Lung (tissue), 17 donors: ENCODE measurements at places on chromosomes 7 and 10. TPM values are rescaled to one million over a fixed set of nuclear protein-coding genes. Genes with fewer than 3 reads are reported as not detected.

The CRPPA gene
- 8.6 TPM for total RNA-seq

The MSMB gene
- total RNA-seq: 0.64 TPM

GRCh38 chr10:46310851-46311250 lies 24.1 kb downstream of the ANTXRL start:
- H3K27ac ChIP-seq: no peak overlapping the region
- no peaks in the 10 kb centered on the region for H3K27me3 ChIP-seq
- H3K4me3 ChIP-seq: no peak overlapping the region
- H3K36me3 ChIP-seq: no peaks in the 10 kb centered on the region
- peaks cover 1% of the 10 kb centered on the region for H3K4me1 ChIP-seq

The ANKRD1 gene
- total RNA-seq: 5.7 TPM

DNA sequence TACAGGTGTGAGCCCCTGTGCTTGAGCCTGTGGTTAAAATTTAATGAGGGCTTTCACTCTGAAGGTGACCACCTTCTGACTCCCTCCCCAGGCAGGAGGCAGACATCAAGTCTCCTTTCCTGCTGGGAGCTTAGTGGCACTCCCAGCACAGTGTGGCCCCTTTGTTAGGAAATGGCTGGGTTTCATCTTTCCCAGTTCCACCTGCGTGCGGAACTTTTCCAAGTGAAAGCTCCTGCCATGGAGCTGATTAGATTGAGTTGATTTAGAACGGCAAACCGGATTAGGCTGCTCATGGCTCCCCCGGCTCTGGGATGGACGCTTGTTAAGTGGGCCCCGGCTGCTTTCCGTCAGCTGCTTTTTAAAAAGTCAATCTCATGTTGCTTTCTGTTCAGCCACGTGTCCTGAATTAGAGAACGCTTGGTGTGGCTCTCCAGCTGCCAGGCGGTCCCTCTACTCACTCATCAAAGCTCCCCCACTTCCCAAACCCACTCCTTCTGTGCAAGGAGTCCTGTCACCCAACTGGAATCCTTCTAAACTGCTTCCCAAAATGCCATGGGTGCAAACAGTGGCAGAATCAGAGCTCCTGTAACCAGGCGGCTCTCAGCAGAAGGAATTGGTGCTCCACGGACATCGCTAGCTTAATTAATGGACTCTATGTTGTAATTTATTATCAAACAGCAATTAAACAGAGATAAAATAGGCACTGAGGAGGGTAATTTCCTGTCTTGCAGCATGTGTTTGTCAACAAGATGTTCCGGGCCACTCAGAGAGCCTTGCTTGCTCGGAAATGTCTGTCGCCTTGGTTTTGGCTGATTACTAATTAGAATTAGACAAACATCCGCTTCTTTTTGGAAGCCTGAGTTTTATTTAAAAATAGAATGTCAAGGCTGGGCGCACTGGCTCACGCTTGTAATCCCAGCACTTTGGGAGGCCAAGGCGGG lies 551.2 kb downstream of the GALNT17 start:
- H3K4me3 ChIP-seq: no peak overlapping the region
- no peaks in the 10 kb centered on the region for H3K27me3 ChIP-seq
- no peak overlapping the region for H3K27ac ChIP-seq
- H3K36me3 ChIP-seq: no peaks in the 10 kb centered on the region

The MPP7 gene
- total RNA-seq: 37.2 TPM

GRCh38 chr7:102287111-102287980 lies 678 bp downstream of the SH2B2 start:
- no peaks in the 10 kb centered on the region for H3K4me1 ChIP-seq
- peak overlapping the region; percentile 73 for H3K4me3 ChIP-seq
- no peaks in the 10 kb centered on the region for H3K36me3 ChIP-seq

DNA sequence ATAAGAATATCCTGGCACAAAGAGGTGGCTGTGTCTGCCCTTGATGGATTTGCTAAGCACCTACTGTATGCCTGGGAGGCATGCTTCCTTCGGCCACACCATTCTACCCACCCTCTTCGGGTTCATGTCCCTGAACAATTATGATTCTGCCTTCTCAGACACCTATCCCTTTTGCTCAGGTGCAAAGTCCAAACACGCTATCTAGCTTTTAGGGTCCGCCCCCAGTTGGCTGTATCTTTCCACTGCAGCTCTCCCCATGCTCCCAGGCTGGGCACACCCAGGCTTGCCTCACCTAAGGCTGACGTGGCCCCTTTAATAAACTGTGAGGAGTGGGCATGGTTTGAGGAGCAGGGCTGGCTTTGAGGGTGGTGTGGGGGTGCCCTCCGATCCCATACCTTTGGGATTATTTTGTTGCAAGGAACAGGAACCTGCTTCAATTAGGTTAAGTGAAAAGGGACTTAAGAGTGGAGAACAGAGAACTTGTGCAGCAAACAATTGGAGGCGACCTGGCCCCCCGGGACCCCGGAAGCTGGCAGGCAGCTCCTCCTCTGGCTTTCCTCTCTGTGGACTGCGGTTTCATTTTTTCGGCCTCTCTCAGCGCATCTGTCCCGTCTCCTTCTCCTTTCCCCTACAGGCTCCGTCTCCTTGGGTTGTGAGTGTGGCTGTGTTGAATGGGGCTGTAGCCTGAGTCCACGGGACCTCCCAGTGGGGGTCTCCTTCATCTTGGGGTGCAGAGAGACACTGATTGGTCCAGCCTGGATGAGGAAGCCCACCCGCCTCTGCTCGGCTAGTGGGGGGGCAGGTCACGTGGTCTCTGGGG lies 3.8 kb downstream of the CLIP2 start:
- H3K4me1 ChIP-seq: peaks cover 14% of the 10 kb centered on the region
- H3K36me3 ChIP-seq: no peaks in the 10 kb centered on the region
- H3K27ac ChIP-seq: no peak overlapping the region
- H3K27me3 ChIP-seq: no peaks in the 10 kb centered on the region

GRCh38 chr10:11331046-11331577 lies 280.3 kb downstream of the USP6NL start:
- H3K36me3 ChIP-seq: peaks cover 22% of the 10 kb centered on the region
- no peaks in the 10 kb centered on the region for H3K27me3 ChIP-seq
- DNase-seq: no peak

GRCh38 chr7:50095634-50096033 lies 2.6 kb upstream of the ZPBP start:
- no peaks in the 10 kb centered on the region for H3K27me3 ChIP-seq
- no peak overlapping the region for H3K27ac ChIP-seq
- no peak for DNase-seq
- H3K36me3 ChIP-seq: no peaks in the 10 kb centered on the region
- H3K4me1 ChIP-seq: no peaks in the 10 kb centered on the region

- H3K4me1 ChIP-seq: no peaks in the 10 kb centered on the region
- no peaks in the 10 kb centered on the region for H3K27me3 ChIP-seq
- H3K27ac ChIP-seq: no peak overlapping the region
- no peak for DNase-seq
- no peaks in the 10 kb centered on the region for H3K36me3 ChIP-seq
Measured at GRCh38 chr7:84204655-84205054, 10.1 kb upstream of the SEMA3A start.

DNA sequence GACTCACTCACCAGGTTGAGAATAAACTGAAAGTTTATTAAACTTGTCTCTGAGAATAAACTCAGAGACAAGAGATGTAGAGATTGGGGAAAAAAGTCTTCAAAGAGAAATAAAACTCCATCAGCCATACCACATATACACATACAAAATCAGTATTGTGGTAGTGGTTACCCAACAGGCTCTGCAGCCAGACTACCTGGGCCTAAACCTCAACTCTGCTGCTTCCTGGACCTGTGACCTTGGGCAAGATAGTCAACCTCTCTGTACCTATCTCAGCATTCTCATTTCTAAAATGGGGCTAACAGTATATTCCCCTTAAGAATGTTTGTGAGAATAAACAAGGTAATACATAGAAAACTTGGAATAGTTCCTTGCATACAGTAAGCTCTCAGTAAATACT lies 15.3 kb downstream of the TPK1 start:
- DNase-seq: no peak
- no peak overlapping the region for H3K4me3 ChIP-seq
- H3K36me3 ChIP-seq: no peaks in the 10 kb centered on the region
